RPMI7951 (cell line): ENCODE measurements at places on chromosomes 2 and 18. TPM values are rescaled to one million over a fixed set of nuclear protein-coding genes. Genes with fewer than 3 reads are reported as not detected.
A peak's percentile ranks its signal among the peaks of the same experiment; 100 is the strongest.

DNA sequence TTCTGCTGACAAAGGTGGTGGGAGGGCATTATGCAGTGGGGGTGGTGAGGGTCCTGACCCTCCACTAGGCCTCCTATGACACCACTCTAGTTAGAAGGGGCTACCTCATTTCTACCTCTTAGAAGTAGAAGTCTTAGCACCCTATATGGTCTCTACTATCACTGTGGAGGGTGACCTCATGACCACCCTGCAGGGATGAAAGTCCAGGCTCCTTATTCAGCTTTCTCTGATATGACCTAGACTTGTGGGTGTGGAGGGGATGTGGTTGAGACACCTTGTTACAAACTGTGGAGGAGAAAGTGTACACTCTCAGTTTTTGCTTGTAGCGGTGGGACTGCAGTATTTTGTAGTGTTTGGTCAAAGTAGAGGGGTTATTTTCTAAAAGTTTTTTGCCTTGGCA lies 18.6 kb downstream of the TMEM182 start:
- no peak for DNase-seq

Gene NLRC4
- not detected in 2 replicates for total RNA-seq

- DNase-seq, result no peak
Measured at GRCh38 chr18:7848054-7848412, 280.9 kb downstream of the PTPRM start.

DNA sequence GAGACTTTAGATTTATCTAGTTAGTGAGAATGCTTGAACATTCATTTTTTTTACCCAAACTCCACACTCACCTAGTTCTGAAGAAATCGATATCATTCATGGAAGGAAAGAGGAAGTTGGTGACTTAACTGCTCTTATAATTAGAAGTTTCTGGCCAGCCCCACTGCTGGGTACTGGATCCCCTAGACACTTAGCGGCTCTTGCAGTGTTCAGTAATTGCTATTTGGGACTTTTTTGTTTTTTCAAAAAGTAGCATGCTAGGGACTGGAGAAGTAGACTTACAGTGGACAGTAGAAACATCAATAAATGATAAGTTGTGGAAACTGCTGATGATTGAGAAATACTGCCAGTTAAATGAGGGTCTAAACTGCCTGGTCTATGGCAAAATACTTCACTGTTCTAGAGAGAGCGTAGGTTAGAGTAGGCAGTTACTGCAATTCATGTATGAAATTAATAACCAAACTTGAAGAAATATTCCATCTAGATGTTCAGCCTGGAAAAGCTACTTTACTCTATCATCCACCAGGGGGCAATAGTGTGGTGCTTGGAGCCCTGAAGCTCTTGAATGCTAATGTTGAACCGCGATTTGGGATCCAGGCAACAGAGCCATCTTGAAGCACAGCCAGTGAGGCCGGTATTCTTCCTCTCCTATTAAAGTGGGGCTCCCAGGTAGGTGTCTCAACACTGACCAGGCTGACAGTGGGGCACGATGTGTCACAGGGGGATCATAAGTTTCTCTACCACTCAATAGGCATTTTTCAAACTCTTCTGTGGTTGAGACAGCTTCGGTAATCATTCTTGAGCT lies 146.1 kb upstream of the SESTD1 start:
- DNase-seq, result peak; percentile 62

GRCh38 chr2:64289251-64289650 lies 145.0 kb upstream of the PELI1 start:
- DNase-seq, result no peak

DNA sequence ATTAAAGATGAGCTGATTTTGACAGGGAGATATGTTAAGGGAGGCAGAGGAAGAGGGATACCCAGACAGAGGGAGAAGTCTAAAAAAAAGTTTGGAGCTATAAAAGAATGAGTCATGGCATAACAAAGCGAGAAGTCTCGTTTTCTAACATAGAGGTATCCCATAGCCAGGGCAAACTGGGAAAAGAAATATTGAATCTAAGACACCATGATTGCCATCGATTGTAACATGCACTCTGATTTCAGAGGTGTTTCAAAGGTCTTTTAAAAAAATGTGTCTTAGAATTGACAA lies 110.7 kb downstream of the MDH1 start:
- peak; percentile 55 for DNase-seq

DNA sequence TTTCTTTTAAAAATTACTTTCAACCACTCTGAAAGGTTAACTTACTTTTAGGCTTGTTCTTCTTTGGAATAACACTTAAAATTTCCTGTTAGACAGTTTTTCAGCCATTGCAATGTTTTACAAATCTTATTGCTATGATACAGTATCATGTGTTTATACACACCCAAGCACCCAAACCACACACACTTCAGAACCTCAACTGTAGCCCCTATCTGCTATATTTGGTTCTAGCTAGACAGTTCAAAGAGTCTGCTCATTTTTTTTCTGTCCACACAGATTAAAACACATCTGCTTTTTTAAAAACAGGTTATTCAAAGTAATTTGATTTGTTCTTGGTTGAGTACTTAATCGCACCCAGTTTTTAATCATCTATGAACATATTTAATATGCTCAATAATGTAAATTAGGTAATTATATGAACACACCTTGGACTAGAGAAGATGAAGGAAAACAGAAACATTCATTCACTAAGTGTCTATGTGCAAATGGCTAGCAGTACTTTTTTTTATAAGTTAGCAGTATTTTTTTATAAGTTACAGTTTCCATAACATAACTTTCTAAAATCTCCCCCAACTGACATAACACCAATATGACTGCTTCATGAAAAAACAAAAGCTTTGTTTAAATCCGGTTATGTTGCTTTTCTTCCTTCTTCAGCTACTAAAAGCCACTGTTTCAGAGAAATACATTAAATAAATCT lies 17.6 kb downstream of the FBXO11 start:
- DNase-seq, result no peak

DNA sequence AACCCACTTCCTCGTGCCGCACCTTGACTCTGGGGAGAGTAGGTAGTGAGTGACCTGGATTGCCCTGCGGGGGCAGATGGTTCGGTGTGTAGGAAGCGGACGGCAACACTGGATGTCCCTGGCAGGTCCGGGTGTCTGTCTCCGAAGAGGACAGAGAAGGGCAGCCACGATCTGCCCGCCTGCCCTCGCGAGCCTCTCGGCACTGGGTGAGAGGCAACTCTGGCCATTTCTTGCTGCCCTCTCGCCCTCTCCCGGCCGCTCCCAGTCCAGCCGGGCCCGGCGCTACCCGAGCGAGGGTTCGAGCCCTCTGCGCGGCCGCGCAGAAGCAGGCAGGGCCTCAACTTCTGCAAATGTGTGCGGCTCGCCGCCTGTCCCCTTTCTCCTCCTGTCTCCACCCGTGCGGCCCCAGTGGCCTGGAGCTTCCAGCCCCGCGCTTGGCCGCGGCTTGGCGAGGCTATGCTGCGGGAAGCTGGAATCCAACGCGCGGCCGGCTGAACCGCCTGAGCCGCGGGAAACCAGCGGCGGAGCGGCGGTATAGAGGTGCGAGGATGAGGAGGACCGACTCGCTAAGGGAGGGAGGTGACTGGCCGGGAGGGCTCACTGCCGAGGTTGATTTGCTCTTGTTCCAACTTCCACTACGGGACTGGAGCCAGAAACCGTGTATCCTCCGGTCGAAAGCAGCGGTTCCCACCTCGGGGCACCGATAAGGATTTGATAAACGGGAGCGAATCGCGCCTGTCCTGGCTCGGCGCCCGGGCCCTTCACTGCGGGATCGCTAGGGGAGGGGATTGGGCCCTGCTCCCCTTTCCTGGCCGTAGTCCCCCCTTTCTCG lies 1.5 kb downstream of the EPAS1 start:
- peak; percentile 47 for DNase-seq

GRCh38 chr2:113216891-113217454 lies 43.2 kb downstream of the PSD4 start:
- peak; percentile 69 for DNase-seq

Gene NGEF
- 35.4 and 38.4 TPM in 2 replicates for total RNA-seq

DNA sequence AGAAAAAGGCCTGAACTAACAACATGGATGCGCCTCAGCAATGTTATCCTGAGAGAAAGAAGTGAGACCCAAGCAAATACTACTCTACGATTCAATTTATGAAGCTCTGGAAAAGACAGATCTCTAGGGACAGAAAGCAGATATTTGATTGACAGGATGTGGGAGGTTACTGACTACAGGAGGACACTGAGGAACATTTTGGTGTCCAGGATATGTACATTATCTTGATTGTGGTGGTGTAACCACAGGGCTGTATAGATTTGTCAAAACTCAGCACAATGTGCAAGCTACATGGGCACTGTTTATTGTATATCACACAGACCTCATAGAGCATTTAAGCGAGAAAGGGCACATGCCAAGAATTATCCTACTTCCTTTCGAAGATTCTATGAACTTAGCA lies 219.8 kb downstream of the PTGR3 start:
- no peak for DNase-seq
